ENCODE measurements at places on chromosomes 3 and 15.

DNA sequence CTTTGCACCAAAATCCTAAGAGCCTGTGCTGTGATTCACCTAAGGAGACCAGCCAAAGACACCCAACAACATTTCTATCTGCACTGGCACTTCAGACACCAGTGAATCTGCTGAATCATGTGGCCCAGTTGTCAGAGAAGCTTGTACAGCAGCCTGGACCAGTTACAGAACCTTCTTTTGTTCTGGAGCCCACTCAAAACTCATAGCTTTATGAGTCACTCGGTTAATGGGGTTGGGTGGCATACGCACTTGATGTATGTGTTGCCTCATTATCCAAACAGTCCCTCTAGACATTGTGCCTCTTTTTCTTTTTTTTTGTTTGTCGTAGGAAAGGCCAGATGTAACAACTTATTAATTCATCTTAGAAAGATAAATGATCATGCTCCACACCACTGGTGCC is 25.6 kb upstream of the GOLGA6L2 start:
- no peak for DNase-seq

GRCh38 chr3:194084284-194084683 is 51.7 kb upstream of the HES1 start:
- DNase-seq = no peak

DNA sequence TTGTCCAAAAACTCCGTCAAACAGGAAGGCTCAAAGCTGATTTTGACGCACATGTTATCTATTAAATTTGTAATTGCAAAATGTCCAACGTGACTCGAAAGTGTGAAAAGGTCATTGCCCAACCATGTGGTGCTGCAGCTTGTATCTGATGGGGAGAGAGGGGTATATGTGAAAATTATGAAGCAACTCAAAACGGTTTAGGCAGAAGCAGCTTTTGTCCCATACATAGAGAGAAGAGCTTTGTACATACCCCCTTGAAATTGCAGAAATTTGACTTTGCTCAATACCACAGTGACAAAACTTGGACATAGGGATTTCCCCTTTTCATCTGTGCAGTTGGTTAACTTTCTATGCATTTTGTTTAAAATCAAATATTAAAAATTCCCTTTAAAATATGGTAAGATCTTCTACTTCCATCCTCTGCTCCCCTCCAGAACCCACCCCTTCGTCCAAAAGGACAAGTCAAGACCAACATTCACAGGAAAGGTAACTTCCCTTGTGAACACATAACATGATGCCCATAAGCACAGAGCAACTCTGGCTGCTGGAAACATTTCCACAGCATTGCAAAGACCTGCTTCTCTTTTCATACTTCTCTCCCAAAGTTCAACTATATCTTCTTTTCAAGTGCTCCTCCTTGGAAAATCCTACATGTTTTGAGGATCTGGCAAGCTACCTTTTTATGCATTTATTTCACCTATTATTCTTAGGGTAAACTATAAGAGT is 253.7 kb upstream of the THBS1 start:
- no peak for DNase-seq

DNA sequence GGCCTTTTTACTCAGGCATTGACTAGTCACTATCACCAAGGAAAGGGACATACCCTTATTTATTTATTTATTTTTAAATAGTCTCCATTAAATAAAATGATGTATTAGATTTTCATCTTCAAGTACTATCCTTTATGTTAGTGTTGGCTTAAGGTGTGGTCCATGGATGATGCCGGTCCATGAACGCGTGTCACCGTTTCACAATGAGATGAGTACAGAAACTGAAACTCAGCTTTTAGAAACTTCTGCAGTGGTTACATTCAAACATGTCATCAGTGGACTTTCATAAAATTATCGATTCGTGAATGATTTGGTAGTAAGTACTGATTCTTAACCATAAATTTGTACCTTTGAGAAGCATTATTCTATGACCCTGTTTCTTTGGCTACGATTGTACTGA is 166.6 kb downstream of the SATB1 start:
- DNase-seq = no peak

Data from adipocyte (in vitro differentiated cells).